ENCODE measurements at places on chromosomes 6 and 20. TPM values are rescaled to one million over a fixed set of nuclear protein-coding genes. Genes with fewer than 3 reads are reported as not detected.

- DNase-seq, result no peak
These were observed 51.9 kb upstream of the PTPRK start for GRCh38 chr6:128572294-128572693.

- peak; percentile 63 for DNase-seq
These were observed 11.2 kb downstream of the TRIM31 start for GRCh38 chr6:30101444-30102413.

DNA sequence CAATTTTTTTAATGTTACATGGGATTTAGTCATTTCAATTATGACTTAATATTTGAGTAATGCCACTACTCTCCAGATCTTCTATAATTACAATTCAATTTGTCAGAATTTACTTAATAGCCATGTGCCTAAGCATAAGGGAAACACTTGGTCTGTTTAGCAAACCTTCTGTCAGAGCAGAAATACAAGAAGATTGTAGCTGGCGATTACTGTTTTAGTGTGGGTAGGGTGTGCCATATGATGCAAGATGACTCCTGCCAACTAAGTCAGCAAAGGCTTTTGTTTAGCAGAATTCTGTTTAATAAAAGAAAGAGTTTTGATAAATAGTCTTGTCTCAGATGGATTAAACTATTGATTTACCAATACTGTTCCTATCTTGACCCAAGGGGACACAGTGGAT is 455.4 kb downstream of the RNF144B start:
- DNase-seq, result no peak

DNA sequence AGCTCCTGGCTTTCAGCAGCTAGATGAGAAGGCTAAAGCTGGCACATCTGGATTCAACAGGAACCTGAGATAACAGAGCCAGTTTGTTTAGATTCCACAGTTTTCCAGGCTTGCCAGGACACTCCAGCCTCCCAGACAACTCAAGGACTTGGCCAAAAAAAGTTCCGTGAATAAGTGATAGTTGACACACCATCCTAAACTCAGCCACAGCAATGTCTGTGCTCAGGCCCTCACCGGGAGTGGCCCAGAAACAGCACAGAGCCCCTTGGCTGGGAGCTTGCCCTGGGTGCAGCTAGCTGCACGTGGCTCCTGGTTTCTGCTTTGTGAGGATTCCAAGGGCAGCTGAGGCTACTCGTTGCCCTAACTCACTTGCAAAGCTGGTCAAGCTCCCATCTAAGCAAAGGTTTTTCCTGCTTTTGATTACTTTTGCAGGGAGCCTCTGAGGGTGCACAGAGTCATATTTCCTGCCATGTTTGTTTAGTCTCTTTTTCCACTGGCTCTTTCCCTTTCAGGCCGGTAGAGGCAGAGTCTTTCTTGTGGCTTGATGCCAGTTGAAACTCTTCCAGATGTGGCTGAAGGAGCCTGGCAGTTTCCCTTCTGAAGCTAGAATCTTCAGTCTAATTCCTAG is 118.3 kb upstream of the ECI2 start:
- DNase-seq, result no peak

- DNase-seq, result no peak
These were observed 26.5 kb upstream of the SMOC2 start for GRCh38 chr6:168414336-168415097.

- no peak for DNase-seq
These were observed 29.6 kb upstream of the VAPB start for GRCh38 chr20:58359441-58359840.

DNA sequence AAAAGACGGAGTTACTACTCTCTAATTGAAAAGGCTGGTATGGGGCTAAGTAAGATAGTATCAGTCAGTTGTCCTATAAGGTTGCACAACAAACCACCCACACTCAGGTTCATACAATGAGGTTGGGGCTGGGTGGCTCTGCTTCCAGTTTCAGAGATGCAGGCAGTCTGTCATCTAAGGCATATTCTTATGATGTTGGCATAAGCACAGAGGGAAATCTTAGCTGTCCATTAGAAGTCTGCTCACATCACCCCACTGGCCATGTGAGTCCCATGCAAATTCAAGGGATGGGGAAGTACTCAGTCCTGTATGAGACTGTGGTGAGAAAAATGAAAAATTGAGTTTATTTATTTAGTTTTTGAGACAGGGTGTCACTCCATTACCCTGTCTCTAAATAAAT is 118.6 kb downstream of the LAMP5 start:
- DNase-seq, result no peak

DNA sequence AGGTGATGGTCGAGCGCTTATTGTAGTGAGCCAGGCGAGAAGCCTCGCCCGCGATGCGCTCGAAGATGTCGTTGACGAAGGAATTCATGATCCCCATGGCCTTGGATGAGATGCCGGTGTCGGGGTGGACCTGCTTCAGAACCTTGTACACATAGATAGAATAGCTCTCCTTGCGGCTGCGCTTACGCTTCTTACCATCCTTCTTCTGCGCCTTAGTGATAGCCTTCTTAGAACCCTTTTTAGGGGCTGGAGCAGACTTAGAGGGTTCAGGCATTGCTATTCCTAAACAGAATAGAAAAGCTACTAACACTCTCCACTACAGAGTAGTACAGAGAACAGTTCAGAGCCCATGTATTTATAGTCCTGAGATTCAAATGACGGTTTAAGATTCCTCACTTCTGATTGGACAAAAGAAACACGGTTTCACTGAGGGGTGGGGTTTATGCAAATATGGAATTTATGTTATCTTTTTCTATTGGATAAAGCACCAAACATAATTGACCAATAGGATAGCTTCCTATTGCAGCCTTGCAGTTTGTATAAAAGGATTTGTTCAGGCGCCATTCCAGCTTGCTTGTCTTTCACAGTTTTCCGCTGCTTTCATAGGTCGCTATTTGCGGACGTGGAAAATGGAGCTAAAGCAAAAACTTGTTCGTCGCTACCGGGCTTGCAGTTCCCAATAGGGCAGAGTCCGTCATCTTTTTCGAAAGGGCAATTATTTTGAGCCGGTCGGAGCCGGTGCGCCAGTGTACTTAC is 43.7 kb upstream of the HFE start:
- peak; percentile 73 for DNase-seq

DNA sequence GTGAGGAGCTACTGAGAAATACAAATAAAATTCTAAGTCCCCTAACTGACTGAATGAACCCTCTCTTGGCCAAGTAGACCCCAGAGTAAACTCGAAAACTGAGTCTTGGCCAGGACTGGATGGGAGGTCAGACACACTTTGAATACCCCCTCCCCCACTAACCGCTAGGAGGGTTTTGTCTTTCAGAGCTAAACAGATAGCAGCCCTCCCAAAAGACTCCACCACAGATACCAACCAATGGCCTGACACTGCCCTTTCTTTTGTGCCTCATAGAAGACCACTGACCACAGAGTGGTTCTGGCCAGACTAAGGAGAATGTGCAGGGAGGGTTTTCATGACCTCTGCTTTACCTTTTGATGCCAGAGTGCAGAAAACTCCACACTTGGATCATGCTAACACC is 42.1 kb downstream of the SPACA1 start:
- no peak for DNase-seq

DNA sequence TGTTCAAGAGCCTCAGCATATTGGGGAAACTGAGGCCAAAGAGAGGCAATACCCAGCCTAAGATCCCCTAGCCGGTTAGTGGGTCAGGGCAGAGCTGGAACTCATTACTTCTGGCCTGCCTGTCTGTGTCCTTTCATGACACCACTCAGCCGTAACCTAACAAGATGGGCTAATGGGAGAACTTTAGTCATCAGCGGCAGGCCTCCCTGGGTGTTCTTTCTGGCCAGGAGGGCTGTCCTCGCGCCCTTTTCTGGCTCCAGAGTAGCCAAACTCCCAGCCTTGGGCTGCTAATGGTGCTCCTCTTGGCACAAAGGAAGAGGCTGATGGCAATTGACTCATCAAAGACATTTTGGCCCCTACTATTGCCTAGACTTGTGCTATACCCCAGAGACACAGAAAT is 76.6 kb downstream of the NCR2 start:
- no peak for DNase-seq

- DNase-seq, result no peak
These were observed 6.1 kb upstream of the ULBP3 start for GRCh38 chr6:150075034-150075421.

GRCh38 chr6:153553627-153554026 is 422.5 kb upstream of the RGS17 start:
- no peak for DNase-seq

DNA sequence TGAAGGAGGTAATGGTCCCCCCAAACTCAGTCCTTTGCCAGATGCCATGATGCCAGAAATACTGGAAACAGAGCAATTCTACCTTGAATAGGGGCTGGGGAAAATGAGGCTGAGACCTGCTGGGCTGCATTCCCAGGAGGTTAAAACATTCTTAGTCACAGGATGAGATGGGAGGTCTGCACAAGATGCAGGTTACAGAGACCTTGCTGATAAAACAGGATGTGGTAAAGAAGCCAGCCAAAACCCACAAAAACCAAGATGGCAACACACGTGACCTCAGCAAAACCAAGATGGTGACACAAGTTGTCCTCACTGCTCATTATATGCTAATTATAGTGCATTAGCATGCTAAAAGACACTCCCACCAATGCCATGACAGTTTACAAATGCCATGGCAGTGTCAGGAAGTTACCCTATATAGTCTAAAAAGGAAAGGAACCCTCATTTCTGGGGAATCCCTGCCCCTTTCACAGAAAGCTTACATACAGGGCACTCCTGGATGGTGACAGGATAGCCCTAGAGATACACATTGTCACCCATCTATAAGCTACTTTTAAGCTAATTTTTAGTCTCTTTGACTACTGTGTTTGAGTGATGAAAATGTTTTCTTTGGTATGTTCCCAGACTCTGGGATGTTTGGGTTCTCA is 979.7 kb downstream of the TBC1D32 start:
- peak; percentile 13 for DNase-seq

DNA sequence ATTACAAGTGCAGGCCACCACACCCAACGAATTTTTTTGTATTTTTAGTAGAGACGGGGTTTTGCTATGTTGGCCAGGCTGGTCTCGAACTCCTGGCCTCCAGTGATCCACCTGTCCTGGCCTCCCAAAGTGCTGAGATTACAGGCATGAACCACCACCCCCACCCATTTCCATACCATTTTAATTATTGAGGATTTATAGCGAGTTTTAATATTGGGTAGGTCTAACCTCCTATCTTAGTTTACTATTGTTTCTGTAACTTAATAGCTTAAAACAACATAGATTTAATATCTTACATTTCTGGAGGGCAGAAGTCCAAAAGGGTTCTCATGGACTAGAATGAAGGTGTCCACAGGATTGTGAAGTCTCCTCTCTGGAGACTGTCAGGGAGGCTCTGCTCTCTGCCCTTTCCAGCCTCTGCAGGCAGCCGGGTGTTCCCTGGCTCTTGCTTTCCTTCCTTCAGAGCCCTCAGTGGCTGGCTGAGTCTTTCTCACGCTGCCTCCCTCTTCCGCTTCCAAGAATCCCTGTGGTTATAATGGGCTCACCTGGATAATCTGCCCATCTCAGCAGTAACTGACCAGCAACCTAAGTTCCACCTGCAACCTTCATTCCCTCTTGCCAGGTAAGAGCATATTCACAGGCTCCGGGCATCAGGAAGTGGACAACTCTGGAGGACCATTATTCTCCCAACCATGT is 18.6 kb upstream of the BCAS4 start:
- no peak for DNase-seq

DNA sequence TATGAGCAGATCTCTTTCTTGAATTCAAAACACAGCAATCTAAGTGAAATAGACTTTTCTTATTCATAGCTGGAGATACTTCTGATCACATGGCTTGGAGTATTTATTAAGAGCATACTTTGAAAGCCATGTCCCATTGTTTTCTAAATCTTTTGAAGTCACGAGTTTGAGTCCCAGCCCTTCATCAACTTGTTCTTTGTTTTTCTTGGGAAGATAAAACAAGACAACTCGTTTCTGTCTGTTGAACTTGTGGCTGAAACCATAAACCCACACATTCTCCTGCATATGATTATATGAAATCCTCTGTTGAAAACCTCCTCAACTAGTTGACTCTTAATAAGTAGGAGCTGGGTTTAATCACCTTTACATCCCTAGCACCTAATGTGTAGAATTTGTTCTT is 3.3 kb downstream of the RNF144B start:
- no peak for DNase-seq

GRCh38 chr6:97052152-97052787 is 127.7 kb downstream of the KLHL32 start:
- DNase-seq, result no peak

GRCh38 chr6:63672582-63673129 is 37.1 kb downstream of the PHF3 start:
- DNase-seq, result no peak

DNA sequence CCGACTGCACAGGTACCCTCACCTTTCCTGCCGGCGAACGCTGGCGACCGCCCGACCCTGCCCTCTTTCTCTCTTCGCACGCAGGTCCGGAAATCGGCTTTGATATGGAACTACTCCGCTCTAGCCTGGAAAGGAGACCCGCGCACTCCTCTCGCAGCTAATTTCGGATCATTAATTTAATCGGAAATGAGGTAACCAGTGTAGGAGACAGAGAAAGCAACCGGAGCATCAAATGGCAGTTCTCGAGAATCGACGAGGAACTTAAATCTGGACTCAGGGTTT is 949 bp upstream of the ATXN1 start:
- DNase-seq, result no peak

DNA sequence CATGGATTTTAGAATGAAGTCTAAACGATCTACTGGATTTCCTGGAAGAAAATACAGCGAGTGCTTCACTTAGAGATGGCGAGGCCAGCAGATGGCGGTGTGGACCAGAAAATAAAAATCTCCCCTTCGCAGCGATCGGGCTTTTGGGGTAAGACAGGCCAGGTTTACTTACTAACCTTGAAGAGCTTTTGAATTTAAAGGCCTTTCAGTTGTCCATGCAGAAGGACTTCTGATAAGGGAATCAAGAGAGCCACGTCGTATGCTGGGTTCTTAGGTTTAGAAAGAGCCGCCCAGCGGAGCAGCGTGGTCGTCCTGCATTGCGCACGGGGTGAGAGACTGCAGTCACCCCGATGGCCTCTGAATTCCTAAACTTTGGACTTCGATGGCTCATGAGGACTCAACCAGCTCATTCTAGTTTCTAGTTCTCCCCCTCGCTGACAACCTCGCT is 125.2 kb upstream of the RALGAPA2 start:
- DNase-seq, result peak; percentile 42

DNA sequence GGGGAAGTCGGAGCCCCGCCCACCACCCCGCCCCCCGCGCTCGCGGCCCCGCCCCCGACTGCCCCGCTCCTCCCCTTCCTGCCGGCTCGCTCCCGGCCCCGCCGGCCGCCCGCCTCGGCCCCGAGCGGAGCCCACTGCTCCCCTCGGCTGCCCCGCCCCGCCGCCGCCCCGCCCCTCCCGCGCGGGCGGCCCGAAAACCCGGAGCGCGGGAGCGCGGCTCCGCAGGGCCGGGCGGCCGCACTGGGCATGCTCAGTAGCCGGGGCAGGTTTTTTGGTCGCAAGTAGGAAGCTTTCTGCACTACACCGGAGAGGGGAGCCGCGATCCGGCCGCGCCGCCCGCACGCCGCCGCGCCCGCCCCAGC is at the start of gene CDYL:
TSS of gene CDYL (plus strand) at position 274 of the 362 bp plus-strand sequence. CDS start 380 bp downstream, outside the sequence.
- DNase-seq, result peak; percentile 95

The MCM9 gene
- total RNA-seq, result 20.0 TPM

The SPATA2 gene
- 11.2 TPM for total RNA-seq

The OR2H1 gene
- not detected for total RNA-seq

The RNASET2 gene
- 34.1 TPM for total RNA-seq

The ANKRD66 gene
- not detected for total RNA-seq

The PET117 gene
- total RNA-seq, result 21.9 TPM

The HLA-DPA1 gene
- total RNA-seq, result 14.7 TPM

Data from activated naive CD8-positive, alpha-beta T cell treated with anti-CD3 and anti-CD28 coated beads for 36 hours (primary cell).